ENCODE measurements at places on chromosomes 2 and 18.

DNA sequence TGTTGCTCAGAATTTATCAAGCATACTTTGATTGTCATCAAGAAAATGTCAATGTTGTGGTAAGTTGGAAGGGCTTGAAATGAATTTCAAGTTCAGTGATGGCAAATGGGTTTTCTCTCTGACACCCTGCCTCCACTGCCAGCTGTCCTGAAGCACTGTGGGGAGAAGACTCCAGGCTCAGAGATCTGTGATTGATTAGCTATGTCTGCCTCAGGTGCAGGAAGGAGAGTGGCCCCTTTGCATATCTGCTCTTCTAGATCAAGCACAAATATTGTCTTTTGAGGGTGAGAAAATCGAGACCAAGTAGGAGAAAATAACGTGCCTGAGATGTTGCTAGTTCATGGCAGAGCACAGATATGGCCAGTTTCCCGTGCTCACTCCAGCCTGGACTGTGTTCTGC, 178.8 kb upstream of the GLI2 start:
- no peak for DNase-seq

GRCh38 chr2:55786280-55786679, 92.6 kb upstream of the PNPT1 start:
- no peak for DNase-seq

DNA sequence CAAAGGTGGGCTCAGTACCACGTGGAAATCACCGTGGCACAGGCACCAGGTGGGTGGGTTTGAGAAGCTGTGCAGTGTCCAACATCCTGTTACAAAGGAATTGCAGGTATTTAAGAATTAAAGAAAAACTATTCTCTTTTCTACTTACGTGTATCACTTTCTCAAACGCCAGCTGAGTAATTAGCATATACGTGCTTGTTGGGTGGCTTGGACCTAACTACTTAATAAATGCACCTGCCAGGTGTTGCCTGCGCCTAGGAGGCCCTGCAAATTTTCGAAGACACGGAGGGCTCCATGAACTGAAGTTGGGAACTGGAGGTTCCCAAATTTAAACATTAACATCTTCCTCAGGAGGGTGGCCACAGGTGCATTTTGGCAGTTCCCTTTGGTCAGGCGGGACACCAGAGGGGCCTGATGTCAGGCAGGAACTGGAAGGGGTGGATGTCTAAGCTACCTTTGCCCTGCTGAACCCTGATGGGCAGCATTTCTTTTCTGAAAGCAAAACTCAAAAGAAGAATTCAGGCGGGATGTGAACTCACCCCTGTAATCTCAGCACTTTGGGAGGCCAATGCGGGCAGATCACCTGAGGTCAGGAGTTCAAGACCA, 84.8 kb downstream of the HS6ST1 start:
- no peak for DNase-seq

DNA sequence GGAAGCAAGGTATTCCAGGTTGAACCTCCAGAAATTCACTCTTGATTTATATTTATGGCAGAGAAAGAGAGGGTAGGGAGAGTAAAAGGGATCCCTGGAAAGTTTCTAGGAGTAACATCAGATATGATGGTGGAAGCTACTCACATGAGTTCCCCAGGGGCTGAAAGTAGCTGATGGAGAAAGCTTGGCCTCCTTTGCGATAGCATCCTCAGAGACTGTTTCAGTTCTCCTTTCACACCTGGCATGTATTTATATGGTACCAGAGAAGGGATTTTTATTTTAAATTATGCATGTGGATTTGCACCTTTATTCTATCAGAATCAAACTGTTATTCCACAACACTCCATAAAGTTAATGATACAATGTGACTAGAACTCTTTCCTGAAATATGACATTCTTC, 126.3 kb upstream of the OSR1 start:
- no peak for DNase-seq

GRCh38 chr2:172985139-172985892, 90.3 kb upstream of the MAP3K20 start:
- no peak for DNase-seq

DNA sequence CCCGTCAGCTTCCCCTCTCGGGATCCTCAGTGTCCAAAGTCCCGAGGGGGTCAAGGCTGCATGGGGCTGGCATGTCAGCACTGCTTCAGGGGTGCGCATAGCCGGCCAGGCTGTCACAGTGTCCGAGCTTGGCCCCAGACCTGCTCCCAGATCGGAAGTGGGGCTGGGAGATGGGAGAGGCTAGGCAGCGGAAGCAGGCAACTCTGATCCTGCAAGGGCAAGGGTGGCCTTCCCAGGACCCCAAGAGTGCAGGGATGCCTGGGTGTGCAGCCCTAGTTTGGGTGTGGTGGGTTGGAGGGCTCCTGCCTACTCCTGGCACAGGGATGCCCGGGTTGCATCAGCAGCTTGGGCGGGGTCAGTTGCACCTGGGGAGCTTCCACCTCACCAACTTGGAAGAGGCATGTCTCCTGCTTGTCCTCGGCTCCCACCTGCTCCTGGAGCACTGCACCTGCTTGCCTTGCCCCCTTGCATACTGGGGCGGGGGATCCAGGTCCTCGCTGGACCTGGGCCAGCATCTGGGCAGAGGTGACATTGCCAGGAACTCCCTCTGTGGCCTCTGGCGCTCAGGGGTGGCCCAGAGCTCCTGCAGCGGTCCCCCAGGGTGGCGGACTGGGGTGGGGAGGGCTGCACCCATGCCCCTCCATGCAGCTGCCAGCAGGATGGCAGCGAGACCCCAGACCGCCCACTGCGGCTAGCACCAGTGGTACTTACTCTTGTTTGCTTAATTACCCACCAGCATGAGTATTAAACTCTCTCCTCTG, 41.3 kb downstream of the CBLN2 start:
- no peak for DNase-seq

DNA sequence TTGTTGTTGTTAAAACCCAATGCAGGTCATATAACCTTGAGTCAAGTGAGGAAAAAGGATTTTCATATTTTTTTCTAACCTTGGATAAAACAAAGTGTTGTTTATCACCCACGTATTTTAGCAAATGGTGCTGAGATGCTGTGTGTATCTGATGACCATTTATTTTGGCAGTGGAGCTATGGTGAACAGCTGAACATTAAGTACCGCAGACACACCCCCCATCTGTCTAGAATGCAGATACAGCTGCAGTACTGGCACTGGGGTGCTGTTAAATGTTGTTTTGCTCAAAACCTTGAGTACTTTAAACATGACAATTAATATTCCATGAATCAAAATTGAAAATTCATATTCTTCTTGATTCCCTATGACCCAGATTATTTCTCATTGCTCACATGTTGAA, 773.3 kb upstream of the SLC39A10 start:
- no peak for DNase-seq

DNA sequence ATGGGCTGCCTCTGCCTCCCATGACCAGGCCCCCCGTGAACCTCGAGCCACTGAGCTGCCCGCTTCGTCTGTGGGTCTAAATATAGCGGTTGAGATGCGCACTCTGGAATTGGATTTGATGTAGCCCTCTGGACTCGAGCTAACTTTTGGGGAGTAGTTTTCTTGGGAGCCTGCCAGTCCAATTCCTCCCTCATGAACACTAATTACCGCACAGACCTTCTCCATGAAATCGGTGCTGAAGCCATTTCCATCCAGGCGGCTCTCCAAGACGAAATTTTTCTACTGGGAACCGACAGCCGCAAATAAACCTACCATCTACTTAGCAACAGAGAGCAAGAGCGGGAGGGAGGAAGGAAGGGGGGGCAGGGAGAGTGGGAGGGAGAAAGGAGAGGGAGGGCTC, 63.6 kb downstream of the CELF4 start:
- DNase-seq: no peak

GRCh38 chr18:3097082-3097481, 84.1 kb upstream of the LPIN2 start:
- DNase-seq: no peak

DNA sequence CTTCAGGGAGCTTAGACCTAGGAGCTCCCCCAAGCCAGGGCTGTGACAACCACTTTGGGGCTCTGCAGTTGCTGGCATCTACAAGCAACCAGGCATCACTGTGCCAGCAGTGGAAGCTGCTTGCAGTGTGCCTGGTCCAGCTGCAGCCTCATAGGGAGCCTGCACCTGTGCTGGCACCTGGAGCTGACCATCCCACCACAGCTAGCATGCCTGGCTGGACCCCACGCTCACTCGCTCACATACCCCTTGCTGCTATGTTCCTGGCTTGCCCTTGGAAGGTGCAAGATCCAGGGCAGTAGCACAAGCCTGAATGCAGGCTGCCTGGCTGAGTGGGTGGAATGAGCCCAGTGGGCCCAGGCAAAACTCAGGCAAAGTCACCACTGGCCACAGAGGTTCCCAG, 82.5 kb downstream of the ZNF804A start:
- no peak for DNase-seq

- DNase-seq: no peak
Observed at GRCh38 chr18:42187611-42188380, 232.8 kb downstream of the PIK3C3 start.

DNA sequence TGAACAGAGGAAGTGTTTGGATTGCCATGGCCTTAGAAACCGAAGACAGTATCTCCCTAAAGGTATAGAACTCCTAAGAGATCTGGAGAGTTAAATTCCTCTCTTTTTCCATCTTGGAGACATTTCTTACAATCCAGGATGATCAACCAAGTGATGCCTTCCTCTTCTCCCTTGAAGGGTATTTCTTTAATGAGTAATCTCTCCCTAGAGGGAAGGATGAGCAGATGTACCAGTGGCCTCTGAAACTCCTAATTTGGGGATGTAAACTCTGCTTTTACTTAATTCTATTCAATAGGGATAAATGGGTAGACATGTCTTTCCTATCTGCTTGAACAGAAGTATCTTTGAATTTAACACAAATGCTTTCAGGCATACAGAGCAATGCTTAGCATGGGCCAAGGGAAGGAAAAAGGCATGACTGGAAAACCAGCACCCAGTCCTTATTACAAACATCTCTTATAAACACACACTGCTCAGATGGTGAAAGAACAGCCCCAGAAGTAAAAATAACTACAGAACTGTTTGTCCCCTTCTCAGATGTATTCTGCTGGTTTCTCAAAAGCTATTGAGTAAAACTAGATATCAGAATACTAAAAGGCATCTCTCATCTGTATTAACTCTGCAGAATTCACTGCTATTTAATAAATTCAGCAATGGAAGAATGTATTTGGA, 4.7 kb upstream of the THNSL2 start:
- DNase-seq: no peak

GRCh38 chr2:167335541-167335992, 447.3 kb downstream of the XIRP2 start:
- DNase-seq: no peak

DNA sequence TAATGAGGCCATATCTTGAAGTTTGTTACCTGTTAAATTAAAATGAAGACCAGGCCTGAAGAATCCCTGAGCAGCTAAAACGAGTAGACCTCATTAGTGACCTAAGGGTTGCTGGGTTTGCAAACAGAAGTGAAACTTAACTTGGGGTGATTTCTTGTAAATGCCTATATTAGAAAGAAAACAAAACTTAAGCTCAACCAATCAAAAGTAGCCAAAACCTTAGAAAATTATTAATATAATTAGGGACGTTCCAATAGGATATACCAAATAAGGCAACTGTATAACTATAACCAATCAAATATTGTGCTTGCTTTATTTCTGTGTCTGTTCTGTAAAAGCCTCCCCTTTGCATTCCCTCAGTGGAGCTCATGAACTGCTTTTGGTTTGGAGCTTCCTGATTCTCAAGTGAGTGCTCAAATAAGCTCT, 137.9 kb upstream of the VRK2 start:
- no peak for DNase-seq

DNA sequence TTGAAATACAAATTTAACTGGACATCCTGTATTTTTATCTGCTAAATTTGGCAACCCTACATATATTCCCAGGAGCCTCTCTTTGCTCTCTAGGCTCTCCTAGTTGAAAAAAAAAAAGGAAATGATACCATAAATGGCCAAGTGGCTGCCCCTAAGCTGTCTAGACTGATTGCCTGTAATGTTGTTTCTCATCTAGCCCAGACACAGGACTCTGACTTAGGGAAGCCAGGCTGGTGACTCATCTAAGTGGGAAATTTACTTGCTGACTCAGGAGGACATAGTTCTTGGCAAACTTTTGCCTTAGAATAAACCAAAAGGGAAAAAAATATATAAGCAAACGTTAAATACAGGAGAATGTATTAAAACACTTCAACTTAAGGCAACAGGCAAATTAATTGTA, 14.6 kb upstream of the ITGAV start:
- DNase-seq: no peak

- DNase-seq: no peak
Observed at GRCh38 chr18:79926306-79926705, 25.1 kb downstream of the SLC66A2 start.
